ENCODE measurements at places on chromosomes 2 and 18.
A peak's percentile ranks its signal among the peaks of the same experiment; 100 is the strongest.

GRCh38 chr2:147558620-147559019, 286.2 kb upstream of the ACVR2A start:
- DNase-seq, result no peak

GRCh38 chr2:131682122-131682944, 154.6 kb downstream of the CCDC74A start:
- peak; percentile 48 for DNase-seq

DNA sequence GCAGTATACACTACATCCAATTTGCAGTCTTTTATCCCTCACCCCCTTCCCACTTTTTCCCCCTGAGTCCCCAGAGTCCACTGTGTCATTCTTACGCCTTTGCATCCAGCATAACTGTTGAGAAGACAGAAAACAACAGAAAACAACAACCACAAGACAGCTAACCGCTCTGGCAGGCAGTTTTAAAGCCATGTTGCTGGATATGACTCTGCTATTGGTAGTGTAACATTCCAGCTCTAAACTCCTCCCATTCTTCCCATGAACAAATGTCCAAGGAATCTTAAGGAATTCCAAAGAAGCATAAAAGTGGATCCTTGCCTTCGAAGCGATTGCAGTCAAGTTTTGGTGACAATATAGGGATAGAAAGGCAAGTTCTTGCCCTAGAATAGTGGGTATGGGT, 599.1 kb downstream of the NYAP2 start:
- DNase-seq, result no peak

DNA sequence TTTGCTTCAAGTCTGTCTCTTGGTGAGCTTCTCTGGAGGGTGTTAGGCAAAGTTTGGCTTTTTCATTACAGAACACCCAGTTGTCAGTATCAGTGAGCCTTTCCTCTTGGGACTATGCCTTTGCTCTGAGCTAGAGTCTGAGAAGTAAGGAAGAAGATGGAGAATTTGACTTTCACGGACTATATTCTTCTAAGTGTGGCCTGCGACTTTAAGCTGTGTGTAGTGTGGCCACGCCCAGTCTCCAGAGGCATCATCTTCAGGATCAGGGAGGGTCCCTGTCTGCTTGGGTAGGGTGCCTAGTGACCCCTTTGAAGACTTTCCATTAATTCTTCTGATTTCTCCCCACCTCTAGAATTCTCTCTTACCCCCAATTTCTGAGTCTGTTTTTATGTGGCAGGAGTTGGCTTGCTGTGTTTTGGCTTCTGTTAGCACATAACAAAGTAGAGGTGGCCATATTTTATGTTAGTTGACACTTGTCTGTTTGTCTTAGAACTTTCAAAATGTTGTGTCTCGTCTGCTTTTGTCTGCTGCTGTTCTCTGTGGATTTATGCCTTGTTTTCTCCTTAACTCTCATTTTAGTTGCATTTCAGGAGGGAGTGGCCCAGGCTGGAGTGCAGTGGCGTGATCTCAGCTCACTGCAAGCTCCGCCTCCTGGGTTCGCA, 8.6 kb downstream of the PLEKHB2 start:
- no peak for DNase-seq

- DNase-seq, result no peak
These were observed 52.7 kb downstream of the RBMS1 start for GRCh38 chr2:160440888-160441287.

DNA sequence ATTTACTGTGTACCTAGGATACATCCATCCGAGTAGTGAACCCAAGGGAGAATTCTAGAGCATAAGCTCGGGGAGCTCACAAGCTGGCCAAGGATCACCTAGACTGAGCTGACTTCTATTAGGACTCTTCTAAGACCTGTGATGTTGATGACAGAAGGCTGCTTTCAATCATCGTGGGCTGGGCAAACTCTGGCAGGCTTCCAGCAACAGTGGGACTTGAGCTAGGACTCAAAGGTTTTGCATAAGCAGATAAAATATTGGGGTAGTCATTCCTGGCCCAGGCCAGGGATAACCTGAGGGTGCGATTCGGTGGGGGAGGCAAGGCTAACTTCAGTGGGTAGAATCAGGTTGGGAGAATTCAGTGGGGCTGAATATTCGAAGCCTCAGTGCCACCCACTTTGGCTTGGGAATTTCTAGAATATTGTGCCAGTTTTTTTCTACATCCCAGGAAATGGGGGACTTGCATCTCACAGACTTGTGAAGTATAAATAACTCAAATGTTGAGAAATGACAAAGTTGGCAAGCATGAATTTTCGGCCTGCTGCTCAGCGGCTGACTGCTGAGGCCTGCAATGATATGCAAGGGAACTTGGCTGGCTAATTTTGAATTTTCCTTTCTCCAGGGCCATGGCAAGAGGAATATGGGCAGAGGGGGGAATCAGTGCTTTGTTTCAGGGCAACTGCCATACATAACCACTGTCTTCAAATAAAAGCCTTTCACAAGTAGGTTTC, 274.3 kb downstream of the PRKCE start:
- no peak for DNase-seq

DNA sequence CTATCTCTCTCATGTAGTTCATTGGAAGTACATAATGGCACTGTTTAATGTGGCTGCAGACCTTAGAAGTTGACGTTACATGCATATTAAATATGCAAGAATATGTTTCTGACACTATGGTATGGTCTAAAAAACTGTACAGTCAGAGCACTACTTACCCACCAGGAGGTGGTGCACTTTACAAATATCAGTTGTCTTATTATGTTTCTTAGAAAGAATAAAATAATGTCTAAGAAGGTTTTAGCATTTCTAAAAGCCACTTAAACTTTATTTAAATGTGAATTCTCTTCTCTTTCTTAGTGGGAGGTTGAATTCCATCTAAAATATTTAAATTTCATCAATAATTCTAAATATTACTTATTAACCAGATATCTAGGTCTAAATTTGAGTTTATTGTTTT, 4.3 kb downstream of the TMEFF2 start:
- no peak for DNase-seq

- DNase-seq, result no peak
These were observed 383.3 kb downstream of the RBM43 start for GRCh38 chr2:150878356-150878755.

DNA sequence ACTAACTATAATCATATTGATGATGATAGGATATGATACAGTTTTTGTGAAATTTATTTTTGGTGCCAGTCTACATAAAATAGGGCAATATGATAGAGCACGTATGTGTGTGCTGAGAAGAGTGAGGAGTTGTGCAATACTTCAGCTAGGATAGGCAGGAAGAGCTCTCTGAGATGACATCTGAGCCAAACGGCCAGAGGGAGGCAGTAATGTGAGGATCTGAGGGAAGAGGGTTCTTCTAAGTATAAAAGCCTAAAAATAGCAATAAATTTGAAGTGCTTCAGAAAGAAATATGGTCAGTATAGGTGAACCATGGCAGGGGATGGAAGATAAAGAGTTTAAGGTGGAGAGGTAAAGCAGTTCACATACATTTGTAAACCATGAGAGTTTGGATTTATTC, 102.5 kb downstream of the OLA1 start:
- no peak for DNase-seq

- DNase-seq, result no peak
These were observed 176.1 kb downstream of the CAPN13 start for GRCh38 chr2:30631051-30631671.

GRCh38 chr18:74110149-74110548, 37.5 kb downstream of the FBXO15 start:
- no peak for DNase-seq

- no peak for DNase-seq
These were observed 8.8 kb downstream of the PLCL1 start for GRCh38 chr2:197813093-197813787.

DNA sequence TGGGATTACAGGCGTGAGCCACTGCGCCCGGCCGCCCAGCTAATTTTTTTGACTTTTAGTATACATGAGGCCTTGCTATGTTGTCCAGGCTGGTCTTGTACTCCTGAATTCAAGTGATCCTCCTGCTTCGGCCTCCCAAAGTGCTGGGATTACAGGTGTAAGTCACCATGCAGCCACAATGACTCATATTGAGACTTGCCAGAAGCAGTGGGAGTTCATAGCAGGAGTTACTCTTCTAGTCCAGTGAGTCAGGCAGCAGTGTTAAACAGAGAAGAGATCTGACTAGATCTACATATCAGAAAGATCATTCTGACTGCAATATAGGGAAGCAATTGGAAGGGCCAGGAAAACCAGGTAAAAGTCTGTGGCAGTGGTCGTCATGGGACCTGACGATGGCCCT, 1.5 kb upstream of the FLACC1 start:
- DNase-seq, result no peak

DNA sequence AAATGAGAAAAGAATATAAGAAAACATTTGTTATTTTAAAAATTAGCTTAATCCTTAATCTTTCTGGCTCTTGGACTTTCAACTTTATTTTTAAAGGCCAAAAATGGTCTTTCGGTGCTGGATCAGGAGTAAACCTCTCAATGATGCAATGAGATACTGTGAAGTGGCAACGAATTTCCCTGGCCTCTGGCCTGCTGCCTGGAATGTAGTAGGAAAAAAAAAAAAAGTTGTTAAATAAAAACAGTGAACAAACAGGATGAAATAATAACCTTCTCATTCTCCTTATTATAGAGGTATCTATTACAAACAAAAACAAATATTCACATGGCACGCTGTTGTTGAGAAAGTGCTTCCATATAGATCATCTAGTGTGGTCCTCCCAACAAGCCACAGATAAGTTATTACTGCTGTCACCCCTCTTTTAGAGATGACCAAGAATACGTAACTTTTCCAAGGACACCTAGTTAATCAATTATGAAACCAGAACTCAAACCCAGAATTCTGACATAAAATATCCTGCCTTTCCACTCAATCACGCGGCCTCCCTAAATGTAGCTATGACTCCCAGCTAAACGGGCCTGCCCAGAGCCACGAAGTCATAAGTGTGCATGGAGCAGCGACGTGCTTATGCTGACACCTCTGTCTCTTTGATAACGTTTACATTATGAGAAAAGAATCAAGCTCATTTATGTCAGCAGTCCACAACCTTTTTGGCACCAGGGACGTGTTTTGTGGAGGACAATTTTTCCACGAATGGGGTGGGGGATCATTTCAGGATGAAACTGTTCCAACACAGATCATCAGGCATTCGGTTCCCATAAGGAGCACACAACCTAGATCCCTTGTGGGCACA, 170.9 kb downstream of the BCL2 start:
- no peak for DNase-seq

- DNase-seq, result no peak
These were observed 150.1 kb upstream of the CTAGE1 start for GRCh38 chr18:22567794-22568193.

DNA sequence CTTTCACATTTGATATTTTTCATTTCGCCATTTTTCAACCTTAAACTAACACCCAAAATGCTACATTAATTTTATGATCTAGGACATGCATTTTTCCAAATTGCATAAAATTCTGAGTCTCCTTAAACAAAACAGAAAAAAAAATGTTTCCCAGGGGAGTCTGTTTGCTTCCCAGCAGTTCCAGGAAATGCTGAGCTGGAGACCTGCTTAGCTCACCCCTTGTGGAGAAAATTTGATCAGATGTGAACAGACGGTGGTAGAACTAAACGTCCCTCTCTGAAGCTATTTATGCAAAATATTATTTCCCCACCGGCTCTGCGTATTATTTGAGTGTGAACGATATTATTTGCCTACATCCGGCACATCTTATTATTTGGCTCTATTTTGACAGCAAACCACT, 74.9 kb upstream of the AGAP1 start:
- DNase-seq, result no peak

DNA sequence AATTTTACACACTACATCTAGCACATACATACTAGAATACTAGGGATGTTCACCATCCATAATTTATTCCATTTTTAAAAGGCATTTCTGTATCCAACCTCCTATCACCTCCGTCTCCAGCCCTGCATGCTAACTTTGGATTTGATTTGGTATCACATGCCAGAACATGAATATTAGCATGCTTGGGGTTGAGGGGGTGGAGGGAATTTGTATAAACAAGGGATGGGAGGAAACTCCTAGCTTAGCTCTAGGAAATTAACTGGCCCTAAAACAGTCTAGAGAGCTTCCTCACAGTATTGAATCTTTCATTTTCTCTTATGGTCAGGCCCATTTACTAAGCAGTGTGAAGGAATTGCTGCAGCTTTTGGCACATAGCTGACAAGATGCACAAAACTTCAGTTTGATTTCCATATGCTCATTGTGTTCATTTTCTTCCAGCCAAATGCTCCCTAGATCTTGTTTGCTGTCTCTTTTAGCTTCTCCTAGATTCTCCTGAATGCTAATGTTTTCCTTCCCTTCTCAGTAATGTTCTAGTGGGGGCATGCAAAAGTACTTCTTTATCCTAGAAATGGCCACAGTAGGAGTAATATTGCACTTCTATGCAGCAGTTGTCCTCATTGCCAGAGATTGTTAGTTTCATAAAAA, 135.2 kb downstream of the VWC2L start:
- no peak for DNase-seq

DNA sequence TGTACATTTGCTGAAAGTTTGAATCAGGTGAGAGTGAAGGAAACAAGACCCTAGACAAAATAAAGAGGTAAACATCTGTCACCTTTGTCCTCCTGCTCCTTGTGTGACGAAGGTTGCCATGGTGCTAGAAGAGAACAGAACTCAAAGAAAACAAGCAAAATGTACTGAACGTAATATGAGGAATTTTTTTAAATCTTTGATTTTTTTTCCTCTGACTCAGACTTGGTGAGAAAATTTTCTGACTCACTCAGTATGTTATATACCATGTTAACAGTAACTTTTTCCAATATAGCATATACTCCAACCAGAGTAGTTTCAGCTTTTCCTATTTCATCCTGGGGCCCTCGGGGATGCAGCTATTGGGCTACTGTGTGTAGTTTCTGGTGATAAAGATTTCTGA, 2114.6 kb upstream of the PIK3C3 start:
- no peak for DNase-seq

- no peak for DNase-seq
These were observed 32.8 kb upstream of the MC5R start for GRCh38 chr18:13791181-13791580.

DNA sequence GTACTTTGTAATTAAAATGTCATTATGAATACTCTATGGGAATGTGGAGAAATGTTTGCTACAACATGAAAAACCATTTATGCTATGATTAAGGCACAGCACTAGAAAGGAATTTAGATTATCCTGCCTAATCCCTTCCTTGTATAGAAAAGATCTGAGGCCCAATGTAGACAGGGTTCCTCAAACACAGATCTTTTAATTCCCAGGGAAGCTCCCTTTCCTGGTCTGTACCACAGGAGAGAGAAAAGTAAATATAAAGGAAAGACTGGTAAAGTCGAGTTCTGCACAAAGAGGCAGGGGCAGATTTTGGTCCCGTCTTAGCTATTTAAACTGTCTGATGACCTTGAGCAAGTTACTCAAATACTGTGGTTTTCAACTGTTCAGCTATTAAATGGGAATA, 84.7 kb downstream of the ICA1L start:
- no peak for DNase-seq

DNA sequence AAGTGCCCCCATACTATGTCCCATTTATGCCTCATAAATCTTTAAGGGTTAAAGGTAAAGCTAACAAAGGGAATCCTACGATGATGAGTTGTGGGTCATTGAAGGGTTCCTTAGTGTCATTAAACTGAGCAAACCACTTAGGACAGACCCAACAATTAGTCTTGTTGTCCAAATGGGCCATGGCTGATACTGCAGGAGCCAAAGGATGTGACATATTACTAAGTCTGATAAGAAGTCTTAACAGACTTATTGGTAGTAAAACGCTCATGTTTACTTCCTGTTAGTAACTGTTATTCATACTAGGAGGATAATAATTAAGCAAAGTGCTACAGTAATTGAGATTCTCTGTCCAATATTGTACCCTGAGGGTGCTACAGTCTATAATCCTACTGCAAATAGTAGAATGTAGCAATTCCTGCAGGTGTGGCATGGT, 96.8 kb downstream of the PTPN4 start:
- no peak for DNase-seq

GRCh38 chr18:9643549-9643948, 29.2 kb upstream of the PPP4R1 start:
- no peak for DNase-seq

GRCh38 chr18:11310476-11311086, 161.2 kb upstream of the PIEZO2 start:
- DNase-seq, result no peak
